ENCODE measurements at places on chromosomes 12 and 14.

DNA sequence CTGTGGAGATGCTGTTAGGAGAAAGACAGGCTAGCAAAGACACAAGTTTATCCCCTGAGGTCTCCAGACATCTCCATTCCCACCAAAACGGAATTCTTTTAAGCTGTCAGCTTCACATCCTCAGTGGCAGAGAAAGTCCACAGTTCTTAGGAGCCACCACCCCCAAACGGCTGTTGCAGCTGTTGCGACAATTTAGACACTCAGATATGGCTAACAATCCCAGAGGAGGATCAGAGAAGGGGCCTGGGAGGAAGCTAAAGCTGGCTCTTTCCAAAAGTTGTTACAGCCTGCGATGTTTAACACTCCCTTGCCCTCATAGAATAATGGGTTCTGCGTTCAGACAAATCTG, 1.9 kb upstream of the ATP5MC2 start:
- no peak for DNase-seq

DNA sequence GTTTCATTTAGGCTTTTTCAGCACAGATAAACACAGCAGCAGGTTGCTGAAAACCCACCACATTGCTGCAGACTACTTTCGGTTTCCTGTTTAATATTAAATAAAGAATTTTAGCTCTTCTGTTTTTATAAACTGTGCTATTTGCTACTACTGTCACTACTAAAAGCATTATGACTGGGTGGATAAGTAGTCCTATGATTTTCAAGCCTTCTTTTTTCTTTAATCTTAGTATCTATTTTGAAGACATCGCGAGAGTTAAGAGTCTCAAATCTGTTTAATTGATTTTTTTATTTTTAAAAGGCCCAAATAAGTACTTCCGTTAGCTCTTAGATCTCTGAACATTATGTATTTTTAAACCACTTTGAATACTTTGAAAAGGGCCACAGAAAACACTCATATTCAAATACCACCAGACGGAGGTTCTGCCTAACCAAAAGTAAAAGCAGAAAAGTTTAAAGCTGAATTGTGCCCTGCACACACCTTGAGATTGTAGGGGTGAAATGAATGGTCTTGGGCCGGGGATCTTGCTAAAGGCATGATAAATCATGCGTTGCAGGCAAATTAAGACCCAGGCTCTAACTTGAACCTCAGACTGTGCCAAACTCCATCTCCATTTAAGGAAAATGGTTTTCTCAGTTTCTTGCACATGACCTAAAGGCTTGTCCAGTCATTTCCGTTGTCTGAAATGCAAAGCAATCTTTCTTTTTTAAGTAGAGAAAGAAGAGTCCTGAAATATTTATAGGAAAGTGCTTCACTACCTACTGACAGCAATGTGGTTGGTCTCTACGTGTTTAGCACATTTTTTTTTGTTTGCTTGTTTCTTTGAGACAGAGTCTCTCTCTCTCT, 13.6 kb upstream of the FOXN3 start:
- DNase-seq: no peak

DNA sequence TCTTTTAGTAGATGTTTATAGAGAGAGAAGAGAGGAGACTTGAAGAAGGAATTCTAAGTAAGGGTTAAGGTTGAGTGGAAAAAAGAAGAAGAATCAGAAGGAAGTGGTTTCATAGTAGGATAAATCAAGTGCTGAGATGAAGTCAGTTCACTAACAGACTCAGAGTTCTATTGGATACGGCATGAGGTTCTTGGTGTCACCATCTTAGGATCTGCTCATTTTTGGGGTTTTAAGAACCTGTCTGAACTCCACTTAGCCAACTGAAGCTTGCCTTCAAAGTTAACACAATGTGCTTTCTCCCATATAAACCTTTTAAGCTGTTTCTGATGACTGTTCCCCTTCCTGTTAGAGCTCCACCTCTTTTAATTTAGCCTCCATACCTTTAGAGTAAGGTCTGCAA, 152.6 kb downstream of the PRKCH start:
- no peak for DNase-seq

DNA sequence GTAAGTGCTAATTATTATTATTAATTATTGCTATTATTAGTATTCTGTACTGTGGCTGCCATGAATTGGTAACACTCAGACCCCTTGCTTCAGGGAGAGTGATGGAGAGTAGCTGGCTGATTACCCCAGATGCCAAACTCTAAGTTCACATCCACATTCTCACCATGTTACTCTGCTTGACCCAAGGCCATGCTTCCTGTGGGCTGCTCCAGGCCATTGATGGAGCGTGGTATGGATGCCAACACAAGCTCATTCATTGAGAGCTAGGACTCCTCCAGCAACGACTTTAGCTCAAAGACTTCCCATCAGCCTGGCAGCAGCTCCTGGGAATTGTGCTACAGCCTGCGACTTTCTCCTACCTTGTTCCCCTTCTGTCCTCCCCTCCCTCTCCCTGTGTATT, 233.4 kb downstream of the MSRB3 start:
- no peak for DNase-seq

GRCh38 chr12:27705263-27705662, 5.4 kb upstream of the MRPS35 start:
- DNase-seq: no peak

DNA sequence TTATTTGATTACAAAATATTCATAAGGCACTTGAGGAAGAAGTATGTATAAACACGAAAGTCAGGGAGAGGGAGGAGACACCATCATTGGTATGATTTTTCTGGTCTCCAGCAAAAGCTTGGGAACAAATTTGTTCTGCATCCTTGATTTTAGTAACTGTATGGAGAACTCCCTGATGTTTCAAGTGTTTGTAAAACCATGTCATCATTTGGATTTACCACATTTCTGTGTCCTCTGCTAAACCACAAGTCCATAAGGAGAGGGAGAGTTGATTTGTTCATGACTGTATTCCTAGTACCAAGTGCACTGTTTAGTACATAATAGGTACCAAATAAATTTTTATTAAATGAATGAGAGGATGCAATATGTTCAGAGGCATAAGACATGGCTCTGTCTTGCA, 181.1 kb downstream of the BTG1 start:
- no peak for DNase-seq

Measured in HS-5 (cell line).